ENCODE measurements at places on chromosomes 4 and X.

DNA sequence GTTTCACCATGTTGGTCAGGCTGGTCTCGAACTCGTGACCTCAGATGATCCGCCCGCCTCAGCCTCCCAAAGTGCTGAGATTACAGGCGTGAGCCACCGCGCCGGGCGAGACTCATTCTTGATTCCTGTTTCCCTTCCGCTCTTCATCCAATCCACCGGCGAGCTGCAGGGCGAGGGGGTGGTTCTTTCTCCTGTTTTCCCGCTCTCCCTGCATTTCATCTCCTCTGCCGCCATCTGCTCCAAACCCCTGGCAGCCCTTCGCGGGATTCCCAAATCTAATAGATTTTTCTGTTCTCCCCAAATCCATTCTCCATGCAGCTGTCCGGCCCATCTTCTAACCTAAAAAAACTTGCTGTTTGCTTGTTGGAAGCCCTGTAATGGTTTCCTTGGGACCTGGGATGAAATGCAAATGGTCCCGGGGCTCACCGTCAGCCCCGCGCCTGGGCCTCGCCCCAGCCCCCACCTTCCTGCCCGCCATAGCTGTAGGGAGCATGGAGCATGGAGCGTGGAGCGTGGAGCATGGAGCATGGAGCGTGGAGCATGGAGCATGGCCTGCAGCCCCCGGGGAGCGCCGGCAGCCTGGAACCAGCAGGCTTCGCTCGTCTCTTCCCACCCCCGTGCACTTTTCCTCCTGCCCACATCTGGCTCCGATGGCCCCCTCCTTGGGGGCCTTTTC, 1.1 kb downstream of the ZFP42 start:
- DNase-seq = no peak

GRCh38 chrX:78650906-78651437, 8.2 kb downstream of the RTL3 start:
- no peak for DNase-seq

- DNase-seq = no peak
These were observed 194.0 kb upstream of the TTC29 start for GRCh38 chr4:147139455-147140198.

DNA sequence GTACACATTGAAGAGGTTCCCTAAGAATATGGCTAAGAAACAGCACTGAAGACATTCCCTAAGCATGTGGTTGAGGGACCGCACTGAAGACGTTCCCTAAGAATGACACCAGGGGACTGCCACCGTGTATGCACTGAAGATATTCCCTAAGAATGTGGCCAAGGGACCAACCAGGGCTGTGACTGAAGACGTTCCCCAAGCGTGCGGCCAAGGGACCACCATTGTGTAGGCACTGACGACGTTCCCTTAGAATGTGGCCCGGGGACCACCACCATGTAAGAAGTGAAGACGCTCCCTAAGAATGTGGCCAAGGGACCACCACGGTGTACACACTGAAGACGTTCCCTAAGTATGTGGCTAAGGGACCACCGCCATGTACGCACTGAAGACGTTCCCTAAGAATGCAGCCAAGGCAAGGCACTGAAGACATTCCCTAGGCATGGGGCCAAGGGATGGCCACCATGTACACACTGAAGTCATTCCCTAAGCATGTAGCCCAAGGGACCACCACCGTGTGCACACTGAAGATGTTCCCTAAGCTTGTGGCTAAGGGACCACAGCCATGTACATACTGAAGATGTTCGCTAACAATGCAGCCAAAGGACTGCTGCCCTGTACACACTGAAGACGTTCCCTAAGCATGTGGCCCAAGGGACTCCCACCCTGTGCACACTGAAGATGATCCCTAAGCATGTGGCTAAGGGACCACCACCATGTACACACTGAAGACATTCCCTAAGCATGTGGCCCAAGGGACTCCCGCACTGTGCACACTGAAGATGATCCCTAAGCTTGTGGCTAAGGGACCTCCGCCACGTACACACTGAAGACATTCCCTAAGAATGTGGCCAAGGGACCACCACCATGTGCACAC, 22.0 kb downstream of the DHRSX start:
- DNase-seq = no peak

- DNase-seq = peak; percentile 29
These were observed at the start of gene SPIN3 for GRCh38 chrX:56995271-56995994. Gene SPIN3 (minus strand): TSS chrX:56995541. CDS start chrX:56994947, 594 bp downstream.

- DNase-seq = no peak
These were observed 223.0 kb downstream of the PAPSS1 start for GRCh38 chr4:107497054-107497453.

- DNase-seq = no peak
These were observed 904.9 kb upstream of the EPHA5 start for GRCh38 chr4:66575008-66575696.

GRCh38 chr4:56737666-56738065, 56.6 kb upstream of the HOPX start:
- no peak for DNase-seq

GRCh38 chr4:144499777-144500176, 146.2 kb upstream of the HHIP start:
- no peak for DNase-seq

DNA sequence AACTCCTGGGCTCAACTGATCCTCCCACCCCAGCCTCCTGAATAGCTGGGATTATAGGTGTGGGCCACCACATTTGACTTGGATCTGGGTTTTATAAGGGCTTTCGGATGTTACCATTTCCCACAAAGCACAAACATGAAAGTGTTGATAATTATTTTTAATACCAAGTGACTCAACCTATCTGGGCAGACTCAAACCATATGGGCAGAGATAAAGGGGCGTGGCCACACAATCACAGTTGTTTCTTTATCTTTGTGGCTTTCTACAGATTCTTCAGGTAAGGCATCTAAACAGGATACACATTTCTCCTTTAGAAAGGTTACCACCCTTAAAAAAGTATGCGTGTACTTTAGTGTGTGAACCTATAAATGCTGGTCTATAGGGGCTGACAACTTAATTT, 122.5 kb downstream of the ZNF827 start:
- DNase-seq = no peak

- no peak for DNase-seq
These were observed 121.8 kb downstream of the FHIP1A start for GRCh38 chr4:151530783-151531182.

- DNase-seq = no peak
These were observed 40.0 kb downstream of the HHIP start for GRCh38 chr4:144685911-144686310.

DNA sequence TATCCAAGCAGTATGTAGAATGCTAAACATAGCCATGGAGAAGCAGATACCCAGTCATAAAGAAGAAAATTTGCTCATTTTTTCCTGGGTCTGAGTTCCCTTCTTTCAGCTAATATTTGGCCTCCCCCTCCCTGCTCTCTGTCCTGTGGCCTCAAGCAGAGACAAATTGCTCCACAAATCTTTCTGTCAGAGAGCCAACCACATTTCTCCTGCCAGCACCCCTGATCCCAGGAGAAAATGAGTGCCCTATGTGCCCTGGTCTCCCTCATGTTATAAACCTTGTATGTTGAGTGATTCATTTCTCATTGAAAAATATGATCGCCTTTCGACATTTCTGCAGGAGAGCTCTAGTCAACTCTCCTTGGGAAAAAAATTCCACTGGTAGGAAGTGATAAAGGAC, 82.0 kb downstream of the TMEM156 start:
- DNase-seq = no peak

- no peak for DNase-seq
These were observed 10.7 kb upstream of the RBMXL3 start for GRCh38 chrX:115178473-115178872.
